ENCODE measurements at places on chromosomes 6 and 20.

DNA sequence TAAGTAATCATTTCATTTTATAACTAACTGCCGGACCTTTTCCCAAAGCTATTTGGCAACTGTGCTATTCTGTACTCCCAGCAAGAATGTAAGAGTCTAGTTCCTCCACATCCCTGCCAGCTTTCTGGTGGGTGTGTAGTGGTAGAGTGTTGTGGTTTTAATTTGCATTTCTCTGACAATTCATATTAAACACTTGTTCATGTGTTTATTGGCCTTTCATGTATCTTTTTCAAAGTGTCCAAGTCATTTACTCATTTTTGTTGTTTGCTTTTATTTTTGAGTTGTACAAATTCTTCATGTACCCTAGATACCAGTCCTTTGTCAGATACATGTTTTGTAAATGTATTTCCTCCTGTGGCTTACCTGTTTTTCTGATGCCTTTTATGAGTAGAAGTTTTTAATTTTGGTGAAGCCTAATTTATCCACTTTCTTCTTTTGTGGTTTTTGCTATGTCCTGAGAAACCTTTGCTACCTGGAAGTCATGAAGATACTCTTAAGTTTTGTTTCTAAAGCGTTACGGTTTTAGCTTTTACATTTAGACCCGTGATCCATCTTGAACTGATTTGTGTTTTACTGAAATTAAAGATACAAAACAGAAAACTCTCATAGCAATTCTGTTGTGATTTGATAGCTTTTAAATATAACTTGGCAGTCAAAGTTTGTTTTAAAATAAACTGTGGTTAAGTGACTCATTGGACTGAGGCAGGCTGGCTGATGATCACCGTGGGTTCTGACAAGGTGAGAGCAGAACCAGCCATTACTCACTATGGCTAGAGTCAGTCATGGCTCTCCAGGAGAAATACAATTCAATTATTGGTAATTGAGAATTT is 8.0 kb downstream of the MYLIP start:
- peak; percentile 29 for DNase-seq

- no peak for DNase-seq
Measured at GRCh38 chr20:31881945-31882344, 11.5 kb downstream of the TTLL9 start.

DNA sequence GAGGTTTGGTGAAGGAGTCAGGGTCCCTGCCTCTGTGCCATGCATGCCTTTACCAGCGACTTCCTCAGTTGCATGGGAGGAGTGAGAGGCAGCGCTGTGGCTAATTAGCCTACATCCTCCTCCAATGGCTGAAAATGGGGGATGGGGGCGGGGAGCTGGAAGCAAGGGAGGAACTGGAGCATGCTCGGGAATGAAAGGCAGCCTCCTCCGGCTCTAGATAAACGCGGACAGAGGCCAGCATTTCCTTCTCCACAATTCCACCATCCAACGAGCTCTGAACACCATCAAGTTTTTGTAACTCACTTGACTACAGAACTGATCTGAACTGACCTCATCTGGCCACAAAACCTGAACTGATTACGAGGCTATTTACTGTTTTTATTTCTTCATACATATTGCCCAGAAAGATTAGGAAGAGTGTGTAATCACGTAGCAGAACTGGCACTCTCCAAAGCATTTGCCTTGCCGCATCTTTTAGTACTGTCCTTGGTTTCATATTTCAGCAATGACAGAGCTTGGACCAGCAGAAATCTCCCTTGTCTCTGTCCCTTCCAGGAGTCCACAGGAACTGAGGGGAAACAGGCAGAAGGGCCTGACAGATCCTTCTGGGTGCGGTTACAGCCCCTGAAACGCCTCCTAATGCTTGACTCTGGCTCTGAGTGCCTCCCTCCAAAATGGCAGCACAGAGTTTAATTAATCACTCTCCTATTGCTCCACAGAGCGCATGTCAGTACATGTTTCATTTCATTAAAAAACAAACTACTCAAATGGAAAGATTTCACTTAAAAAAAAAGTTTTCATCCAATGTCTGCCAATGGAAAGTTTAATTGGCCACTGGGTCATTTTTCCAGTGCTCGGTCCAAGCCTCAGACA is 58.2 kb upstream of the TRAF3IP2 start:
- DNase-seq, result no peak

DNA sequence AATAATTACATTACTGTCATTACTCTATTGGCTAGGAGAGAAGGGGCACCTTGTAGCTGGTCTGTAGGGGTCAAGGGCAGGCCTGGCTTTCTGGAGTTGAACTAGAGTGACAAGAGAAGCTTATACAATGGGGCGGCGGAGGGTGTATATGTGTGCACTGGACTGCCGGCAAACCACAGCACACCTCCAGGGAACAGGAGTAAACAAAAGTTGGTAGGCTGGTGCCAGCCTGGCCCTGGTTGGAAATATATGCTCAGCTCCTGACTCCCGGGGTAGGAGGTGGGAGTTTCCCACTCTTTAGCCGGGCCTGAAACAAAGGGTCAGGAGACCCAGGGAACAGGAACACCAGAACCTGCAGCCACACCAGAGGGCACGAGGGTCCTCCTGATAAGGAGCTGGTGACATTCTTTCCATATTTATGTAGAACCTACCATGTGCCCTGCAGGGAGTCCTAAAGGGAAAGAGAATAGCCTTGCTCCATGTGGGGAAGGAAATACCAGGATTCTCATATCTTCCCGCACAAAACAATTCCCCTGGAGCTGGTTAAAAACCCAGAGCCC is 5.1 kb downstream of the C6orf132 start:
- no peak for DNase-seq

DNA sequence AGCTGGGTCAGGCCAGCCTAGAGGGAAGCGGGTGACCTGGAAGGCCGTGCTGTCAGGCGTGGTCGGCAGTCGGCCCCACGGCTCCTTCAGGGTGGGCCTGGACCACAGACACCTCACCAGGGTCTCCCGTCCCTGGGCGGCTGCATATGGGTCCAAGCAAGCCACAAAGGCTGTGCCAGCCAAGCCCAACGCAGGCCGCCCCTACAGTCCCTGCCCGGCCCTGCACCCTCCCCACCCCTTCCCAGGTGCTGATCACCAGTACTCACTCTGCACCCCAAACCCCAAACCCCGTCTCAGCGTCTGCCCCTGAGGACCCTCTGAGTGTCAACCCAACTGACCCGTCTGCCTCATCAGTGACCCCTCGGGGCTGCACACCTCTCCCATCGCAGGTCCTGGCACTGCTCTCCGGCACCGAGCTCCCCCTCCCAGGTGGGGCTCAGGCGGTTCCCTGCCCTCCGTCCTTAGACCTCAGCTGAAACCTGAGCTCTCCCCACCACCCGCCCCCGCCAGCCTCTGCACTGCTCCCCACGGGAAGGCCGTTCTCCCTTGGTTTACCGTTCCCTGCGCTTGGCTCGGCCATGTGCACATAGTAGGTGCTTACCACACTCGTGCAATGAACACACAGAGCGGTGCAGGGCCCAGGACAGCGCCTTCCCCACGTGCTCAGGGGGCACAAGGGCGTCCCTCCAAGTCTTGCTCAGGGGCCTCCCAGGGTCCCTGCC is 1.5 kb upstream of the PPDPF start:
- DNase-seq, result no peak

GRCh38 chr6:70234561-70235236 is 68.2 kb downstream of the COL9A1 start:
- no peak for DNase-seq

- DNase-seq, result no peak
Measured at GRCh38 chr6:85498596-85499258, 48.8 kb downstream of the NT5E start.

DNA sequence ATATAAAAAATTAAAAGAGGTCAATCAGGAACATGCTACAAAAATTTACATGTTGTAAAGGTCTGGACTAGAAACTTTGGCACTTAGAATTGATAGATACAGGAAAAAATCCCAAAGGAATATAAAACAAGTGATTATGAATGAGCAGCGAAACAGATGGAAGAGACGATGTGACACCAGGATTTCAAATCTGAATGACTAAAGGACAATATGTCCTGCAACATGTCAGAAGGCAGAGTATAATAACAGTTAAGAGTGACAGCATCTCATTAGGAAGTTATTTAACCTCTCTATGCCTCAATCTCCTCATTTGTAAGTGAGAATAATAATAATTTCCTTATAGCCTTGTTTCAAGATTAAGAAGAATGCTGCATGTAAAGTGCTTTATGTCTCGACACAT is 50.3 kb downstream of the FRK start:
- no peak for DNase-seq

DNA sequence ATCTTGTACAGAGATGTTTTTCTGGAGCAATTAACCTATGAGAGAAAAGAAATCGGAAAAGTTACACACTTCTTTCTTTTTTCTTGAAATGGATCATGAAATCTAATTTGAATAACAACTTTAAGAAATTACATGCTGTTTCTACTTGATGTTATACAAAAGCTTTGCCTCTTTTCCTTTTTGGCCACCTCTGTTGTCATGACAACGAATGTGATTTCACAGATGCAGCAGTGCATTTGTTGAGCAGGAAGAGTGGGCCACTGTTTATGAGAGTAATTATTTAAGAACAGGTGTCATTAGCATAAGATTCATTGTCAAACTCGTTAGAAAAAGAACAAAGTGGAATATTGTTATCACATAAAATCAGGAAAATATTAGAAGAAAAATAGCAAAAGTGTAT is 148.3 kb upstream of the IMPG1 start:
- no peak for DNase-seq

DNA sequence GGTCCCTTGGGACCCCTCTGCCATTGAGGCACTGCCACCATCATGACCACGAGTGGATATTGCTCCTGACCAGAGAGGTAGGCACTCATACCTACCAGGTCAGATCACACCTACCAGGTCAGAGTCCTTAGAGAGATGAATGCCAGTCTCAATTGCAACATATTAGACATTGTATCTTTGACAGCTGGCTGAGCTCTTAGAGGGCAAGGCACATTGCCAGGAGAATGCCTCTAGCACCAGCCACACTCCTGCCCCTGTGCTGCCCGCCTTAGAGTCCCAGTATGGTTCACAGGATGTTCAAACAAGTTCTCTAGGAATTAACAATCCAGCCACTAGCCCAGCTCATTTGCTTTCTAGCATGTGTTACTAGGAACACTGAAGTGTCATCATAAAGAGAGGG is 65.9 kb downstream of the TMEM244 start:
- no peak for DNase-seq

- no peak for DNase-seq
Measured at GRCh38 chr6:52759085-52759484, 4.2 kb downstream of the GSTA2 start.

DNA sequence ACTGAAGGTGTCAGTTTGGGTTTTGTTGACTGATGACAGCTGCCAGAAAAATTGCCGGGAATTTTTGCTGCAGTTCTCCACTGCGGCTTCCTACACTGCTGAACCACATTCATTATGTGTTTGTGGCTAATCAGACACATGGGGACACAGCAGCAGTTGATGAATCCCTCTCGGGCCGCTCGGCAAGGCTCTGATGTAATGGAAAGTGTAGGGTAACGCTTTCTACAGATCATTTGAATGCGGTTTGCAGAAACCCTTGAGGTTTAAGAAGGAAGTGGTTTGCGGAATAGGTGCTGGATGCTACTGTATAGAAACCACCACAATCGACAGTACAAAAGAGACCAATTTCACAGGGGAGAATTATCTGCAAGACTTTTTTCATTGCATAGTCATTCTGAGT is 138.7 kb upstream of the SASH1 start:
- peak; percentile 74 for DNase-seq

DNA sequence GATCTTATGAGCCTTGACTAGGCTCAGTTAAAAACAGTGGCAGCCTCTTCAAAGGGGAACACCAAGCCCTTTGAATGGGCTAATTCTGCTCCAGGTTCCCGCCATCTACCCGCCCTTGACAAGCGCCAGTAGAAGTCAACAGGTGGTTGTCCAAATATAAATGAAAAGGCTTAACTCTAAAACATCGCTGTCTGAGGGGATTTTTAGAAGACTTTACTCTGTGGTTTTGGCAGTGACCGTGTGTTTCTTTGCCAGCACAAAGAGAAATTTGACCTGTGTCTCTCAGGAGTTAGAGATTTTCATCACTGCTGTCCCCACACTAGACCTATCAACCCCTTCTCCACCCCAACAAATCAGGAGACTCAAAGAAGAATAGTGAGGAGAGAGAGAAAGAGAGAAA is 19.8 kb upstream of the SIM1 start:
- no peak for DNase-seq

GRCh38 chr6:96089173-96089572 is 73.4 kb downstream of the FUT9 start:
- DNase-seq, result no peak

GRCh38 chr6:56002336-56002735 is 126.9 kb upstream of the BMP5 start:
- no peak for DNase-seq

DNA sequence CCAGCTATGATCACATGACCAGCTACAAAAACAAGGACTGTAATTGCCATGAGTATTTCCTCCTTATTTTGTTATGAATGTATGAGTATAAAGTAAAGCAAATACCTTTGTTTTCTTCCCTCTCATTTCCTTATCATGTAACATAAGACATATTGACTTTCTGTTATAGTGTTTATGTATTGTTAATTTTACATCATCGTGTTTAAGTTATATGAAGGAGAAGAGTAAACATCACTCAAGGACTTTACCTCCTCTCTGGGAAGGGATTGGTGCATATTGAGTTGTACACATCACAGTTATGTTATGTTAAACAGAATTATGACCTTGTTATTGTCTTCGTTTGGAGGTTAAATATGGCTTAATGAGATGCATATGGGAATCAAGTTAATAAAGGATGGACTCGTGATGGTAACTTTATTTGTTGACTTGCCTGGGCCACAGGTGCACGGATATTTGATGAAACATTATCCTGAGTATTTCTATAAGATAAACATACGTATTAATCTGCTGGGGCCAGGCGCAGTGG is 57.3 kb upstream of the CNKSR3 start:
- no peak for DNase-seq

- DNase-seq, result no peak
Measured at GRCh38 chr6:101824551-101825345, 431.2 kb downstream of the GRIK2 start.

- no peak for DNase-seq
Measured at GRCh38 chr20:62590309-62591121, 51.8 kb upstream of the SLCO4A1 start.

GRCh38 chr6:815348-815738 is 122.4 kb upstream of the EXOC2 start:
- DNase-seq, result no peak

DNA sequence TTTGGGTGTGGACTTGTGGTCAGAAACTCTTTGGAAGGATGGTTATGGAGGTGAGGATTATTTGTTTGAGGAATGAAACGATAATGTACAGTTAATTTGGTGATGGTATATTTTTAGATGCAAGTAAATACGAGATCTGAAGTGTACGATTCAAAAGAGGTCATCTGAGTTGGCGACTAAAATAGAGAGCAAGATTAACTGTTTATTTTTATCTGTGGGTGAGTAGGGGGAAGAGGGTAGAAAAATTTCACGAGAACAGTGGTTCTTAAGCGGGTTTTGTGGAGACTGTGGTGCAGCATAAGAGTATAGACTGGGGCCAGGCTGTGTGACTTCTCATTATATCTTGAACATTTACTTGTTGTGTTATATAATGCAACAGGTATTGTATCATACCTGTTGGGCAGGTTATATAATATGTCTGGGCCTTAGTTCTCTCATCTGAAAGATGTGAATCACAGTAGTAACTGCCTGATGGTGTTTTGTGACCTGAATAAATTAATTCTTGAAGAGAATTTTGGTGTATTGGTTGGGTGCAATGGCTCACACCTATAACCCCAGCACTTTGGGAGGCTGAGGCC is 171.2 kb downstream of the JARID2 start:
- DNase-seq, result no peak

All from activated T-helper 2 cell treated with anti-CD3 and anti-CD28 coated beads, Interferon-gamma antibody, Interleukin-2, Interleukin-4, amounts not matched to agents 10 μg/mL and 5 μg/mL and 100 μg/mL, durations not matched to agents 14 hours and 24 hours and 36 hours (primary cell).